ENCODE measurements at places on chromosomes 1 and 21. TPM values are rescaled to one million over a fixed set of nuclear protein-coding genes. Genes with fewer than 3 reads are reported as not detected.

GRCh38 chr1:231807541-231807940 lies 181.0 kb downstream of the DISC1 start:
- DNase-seq = peak; percentile 17

DNA sequence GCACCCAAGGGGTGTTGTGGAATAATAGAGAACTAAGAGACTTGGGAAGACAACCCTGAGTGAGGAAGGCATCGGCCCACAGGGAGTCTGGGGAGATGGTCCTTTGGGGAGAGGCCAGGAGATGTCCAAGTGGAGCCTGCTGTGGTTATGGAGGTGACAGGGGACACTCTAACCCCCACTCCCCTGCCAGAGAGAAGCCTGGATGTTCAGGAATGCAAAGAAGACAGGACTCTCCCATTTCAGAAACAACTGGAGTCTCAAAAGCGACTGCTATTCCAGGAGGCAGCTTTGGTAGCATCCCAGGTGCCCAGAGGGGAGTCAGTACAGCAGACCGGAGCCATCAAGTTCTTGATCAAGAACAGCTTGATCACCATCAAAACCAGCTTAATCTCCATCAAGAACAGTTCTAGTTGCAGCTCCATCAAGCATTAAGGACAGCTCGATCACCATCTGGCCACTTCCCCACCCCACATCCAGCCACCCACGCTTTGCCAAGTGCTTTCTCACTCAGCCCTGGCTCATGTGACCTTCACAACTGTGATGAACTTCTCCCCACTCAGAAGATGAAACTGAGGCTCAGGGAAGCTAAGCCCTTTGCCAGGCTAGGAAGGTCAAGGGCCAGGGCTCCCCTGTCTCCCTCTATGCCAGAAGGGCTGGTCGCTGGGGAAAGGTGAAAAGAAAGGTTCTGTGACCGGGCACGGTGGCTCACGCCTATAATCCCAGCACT lies 743 bp downstream of the CD52 start:
- no peak for DNase-seq

- DNase-seq = no peak
Measured at GRCh38 chr1:38392861-38393260, 346.3 kb upstream of the POU3F1 start.

GRCh38 chr1:147897029-147897752 lies 5.4 kb upstream of the GJA8 start:
- DNase-seq = peak; percentile 37

KCNK2 gene
- not detected for total RNA-seq

INSRR gene
- total RNA-seq = not detected

GRCh38 chr1:168827557-168827956 lies 98.6 kb upstream of the DPT start:
- no peak for DNase-seq

ANKRD35 gene
- total RNA-seq = not detected

ZFP69 gene
- total RNA-seq = 11.7 TPM

GRCh38 chr1:53765657-53766056 lies 26.7 kb upstream of the GLIS1 start:
- no peak for DNase-seq

AKNAD1 gene
- 0.87 TPM for total RNA-seq

DNA sequence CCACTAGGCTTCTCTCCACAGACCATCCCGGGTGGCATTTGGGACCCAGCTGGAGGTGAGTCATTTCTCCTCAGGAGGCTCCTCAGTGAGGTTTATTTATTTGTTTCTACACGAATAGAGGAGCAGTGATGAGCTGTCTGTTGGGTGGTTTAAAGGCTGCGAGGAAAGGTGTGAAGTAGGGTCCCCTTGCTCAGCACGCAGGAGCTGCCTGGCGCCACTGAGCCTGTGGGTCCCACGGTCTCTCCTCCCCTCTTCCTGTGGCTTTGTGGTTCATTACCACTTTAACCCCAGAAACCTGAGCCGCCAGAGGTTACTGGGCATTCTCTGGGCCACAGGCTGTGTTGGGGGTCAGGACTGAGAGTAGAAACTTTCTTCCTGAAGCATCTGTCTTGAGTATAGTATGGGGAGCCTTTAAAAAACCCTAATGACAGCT lies 39.9 kb downstream of the IL6R start:
- DNase-seq = peak; percentile 70

DNA sequence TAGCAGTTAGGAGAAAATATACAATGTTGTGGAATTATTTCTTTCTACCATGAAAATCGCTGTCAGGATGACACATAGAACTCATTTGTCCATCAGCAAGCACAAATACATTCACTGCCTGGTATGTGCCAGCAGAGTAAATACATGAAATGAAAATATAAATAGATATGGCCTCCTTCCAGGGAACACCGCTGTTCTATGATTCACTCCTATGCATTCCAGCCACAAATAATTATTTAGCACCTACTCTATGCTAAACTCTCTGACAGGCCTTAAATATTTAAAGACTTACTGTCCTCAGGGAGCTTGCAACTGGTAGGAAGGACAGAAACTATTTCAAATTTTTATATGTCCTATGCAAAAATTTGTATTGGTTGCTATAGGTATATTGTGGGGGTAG lies 975.0 kb upstream of the NCAM2 start:
- no peak for DNase-seq

DNA sequence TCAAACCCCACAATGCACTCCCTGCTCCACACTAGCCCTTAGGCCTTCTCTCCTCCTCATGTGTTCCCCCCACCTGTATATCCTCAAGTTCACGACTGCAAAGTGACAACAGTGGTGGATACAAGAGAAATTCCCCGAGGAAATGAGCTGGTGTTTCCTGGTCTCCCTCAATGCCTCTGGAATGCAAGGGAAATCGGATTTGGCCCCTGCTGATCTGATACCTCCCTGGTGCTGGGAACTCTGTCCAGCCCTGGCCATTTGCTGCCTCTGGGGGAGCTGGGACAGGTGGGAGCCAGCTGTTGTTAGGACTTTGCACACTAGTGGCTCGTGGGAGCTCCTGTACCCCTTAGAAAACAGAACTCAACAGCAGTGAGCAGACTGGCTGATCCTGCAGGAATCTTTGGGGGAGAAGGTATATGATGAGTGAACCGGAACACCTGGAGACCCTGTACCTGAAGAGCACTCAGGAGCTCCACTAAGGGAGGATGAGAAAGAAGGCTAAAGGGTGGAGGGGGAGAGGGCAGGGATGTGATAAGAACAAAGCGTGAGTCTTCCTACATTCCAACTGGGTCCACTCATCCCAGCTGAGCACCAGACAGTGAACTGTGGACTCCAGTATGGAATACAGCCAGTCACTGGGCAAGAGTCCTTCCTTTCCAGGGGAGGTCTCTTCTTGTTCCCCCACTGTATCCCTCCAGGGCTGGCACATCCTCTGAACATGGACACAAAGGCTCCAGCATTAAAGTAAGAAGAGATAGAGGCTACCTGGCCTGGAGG lies 69.3 kb downstream of the PLXNA2 start:
- DNase-seq = peak; percentile 88

DNA sequence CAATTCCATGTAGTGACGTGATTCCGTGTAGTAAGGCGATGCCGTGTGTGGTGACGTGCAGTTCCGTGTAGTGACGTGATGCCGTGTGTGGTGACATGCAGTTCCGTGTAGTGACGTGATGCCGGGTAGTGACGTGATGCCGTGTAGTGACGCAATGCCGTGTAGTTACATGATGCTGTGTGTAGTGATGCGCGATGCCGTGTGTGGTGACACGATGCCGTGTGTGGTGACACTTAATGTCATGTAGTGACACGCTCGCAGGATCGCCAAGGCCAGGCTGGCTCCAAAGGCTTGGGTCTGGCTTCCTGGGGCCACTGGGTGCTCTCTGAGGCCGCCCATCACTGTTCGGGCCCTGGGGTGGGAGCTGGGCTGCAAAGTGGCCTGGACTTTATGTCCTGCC lies 14.2 kb downstream of the COL18A1 start:
- DNase-seq = no peak

CRYAA gene
- not detected for total RNA-seq

DNA sequence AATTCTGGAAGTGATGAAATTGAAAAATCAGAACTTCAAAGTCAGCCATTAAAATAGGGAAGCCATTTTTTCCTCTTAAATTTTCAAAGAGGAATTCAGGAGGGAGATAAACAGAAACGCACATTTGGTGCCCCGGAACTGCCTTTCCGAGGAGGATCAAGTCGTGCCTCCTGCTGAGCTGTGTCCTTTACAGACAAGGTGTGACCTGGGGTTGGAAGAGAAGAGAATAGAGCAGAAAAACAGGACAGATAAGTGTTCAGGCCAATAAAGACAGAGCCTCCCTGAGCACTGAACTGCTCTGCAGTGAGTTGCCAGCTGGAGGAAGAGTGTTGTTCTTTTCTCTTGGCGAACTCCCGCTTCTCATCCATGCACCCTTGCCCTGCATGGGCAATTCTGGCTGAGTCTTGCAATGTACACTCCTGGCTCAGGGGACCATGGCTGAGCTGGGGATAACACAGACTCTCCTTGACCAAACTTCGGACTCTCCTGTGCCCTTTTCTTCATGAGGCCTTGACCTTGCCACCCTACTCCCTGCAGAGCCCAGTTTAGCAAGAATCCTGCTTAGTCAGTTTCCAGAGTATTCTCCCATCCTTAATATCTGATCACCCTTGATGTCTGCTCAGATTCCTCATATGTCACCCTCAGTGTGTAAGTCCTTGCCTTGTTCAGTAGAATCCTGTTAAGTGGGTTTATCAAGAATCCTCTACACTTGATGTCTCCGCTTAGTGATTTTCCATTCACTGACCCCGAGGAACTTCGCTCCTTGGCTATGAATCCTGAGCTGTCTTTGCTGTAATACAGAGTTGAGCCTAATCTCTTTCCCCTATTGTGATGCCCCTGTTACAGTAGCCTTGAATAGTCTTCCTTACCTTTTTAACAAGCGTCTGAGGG lies 1.3 kb upstream of the MTARC1 start:
- DNase-seq = no peak

DNA sequence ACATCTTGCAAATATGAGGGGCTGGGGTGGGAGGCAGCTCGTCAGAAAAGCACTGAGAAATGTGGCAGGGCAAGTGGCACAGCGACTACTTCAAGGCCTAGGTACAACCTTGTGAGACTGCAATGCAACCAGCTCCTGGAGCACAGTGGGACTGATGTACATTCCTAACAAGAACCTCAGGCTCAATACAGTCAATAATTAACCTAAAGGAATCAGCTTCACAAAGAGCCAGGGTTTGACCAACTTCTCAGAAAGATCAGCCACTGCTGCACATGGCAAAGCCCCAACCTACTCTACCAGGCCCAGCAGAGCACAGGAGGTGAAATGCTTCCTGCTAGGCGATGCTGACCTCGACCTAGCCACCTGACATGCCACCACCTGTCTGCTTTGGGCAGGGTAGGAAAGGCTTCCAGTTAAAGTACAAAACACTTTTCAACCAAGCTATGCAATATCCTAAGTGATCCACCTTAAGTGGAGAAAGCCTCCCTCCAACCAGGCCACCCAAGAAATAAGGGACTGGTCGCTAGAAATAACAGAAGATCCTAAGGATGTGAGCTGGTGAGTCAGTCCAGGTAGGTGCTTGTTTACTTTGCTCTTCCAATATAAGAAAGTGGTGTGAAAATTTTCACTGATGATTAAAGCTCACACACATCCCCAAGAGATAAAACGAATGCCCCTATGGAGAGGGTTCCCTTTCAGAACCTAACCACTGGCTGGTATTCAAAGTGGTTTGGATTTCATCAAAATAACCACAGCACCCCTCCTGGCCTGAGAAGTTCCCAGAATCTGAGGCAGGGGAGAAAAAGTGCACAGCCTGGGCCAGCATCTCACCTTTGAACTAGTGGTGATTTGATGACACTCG lies 2.1 kb downstream of the RIPK4 start:
- no peak for DNase-seq

DNA sequence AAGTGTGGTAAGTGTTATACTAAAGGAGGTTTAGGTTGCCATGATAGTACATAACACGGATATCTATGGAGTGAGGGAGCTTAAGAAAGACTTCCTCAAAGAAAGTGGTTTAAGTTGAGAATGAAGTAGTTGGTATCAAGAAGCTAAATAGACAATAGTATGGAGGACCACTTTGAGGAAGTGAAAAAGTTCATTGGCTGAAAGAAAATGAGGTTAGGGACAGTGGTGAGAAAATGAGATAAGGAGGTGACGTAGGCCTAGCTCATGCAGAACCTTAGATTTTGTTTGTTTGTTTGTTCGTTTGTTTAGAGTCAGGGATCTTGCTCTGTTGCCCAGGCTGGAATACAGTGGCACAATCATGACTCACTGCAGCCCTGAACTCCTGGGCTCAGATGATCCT lies 72.2 kb upstream of the PPIH start:
- DNase-seq = no peak

GRCh38 chr1:15283526-15283925 lies 36.5 kb downstream of the FHAD1 start:
- no peak for DNase-seq

- DNase-seq = no peak
Measured at GRCh38 chr1:21671915-21672314, 2.8 kb upstream of the RAP1GAP start.

DNA sequence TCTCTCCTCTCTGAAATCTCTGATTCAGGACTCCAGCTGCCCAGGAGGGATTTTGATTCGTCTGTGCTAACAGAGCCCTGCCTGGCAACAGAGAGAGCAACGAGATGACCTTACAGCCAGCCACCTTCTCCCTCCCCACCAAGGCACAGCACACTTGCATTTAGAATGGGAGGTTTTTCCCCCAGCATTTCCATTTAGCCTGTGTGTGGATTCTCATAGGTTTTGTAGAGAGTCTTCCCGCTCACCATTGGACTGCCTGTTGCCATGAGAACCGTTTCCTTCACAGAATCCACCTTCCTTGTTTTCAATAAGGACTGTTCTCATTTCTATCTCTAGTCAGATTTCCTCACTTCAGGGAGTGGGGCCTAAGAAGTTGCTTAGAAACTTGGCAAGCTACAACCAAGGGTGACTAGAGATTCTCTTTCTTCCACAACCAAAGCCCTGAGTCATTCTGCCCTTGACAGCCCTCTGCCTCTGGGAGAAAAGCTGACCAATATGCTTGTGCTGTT lies 5.8 kb upstream of the IKBKE start:
- DNase-seq = no peak

- no peak for DNase-seq
Measured at GRCh38 chr1:66258404-66259105, 275.4 kb upstream of the SGIP1 start.
